ENCODE measurements at places on chromosomes 5 and 9.

DNA sequence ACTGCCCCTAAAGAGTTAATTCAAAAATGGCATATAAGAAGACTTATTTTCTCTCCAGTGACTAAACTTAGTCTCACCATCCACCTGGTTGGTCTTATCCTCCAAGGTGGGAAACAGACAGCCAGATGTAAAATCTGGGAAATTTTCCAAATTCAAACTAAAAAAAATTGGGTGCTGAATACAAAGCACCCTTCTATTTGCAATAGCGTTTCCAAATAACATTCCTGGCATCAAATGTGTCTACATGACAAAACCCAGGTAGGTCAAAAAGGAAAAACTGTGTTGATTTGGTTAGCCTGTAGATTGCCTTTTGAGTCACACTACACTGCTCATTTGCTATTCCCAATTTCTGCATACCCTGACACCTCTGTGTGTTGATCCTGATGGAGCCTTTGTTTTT lies 252.2 kb downstream of the NR2F1-AS1 start:
- no peak for DNase-seq

GRCh38 chr5:7391215-7391614 lies 4.7 kb upstream of the ADCY2 start:
- DNase-seq, result no peak

DNA sequence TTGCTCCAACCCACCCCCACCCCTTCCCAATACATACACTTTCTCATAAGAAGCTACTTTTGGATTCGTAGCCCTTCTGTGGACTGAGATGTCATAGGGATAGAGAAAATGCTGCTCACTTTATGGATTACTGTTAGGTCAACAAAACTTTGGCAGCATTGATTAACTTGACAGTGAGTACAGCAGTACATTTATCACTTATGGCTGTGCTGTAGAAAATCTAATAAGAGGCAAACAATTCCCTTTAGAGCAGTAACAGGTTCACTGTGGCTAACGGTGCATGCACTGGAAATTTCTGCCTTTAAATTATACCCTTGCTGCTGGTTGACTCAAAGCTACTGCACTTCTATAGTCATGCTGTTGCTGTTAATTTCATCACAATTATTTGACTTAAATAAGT lies 59.2 kb downstream of the PPIC start:
- DNase-seq, result no peak

DNA sequence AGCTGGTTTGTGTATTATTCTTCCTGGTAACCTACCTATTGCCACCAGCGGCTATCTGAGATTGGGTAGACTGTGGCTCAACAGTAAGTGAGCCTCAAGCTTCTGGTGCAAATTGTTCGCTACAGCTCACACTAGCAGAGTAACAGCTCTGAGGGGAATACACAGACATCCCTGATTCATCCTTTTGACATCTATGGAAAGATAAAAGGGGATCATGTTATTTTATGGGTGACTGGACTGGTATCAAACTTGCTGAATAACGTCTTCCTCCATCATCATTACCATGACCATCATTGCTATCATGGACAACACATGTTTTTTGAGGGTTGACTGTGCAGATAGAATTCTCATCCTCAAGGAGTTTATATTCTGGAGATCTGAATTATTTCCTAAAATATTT lies 129.6 kb downstream of the PIK3R1 start:
- no peak for DNase-seq

GRCh38 chr5:170632985-170633234 lies 129.1 kb downstream of the KCNIP1 start:
- no peak for DNase-seq

- peak; percentile 38 for DNase-seq
Observed at GRCh38 chr9:101487443-101487840, 46.2 kb upstream of the RNF20 start.

GRCh38 chr5:102087906-102088305 lies 208.2 kb downstream of the SLCO4C1 start:
- no peak for DNase-seq

- no peak for DNase-seq
Observed at GRCh38 chr5:170439223-170439943, 50.2 kb upstream of the KCNMB1 start.

DNA sequence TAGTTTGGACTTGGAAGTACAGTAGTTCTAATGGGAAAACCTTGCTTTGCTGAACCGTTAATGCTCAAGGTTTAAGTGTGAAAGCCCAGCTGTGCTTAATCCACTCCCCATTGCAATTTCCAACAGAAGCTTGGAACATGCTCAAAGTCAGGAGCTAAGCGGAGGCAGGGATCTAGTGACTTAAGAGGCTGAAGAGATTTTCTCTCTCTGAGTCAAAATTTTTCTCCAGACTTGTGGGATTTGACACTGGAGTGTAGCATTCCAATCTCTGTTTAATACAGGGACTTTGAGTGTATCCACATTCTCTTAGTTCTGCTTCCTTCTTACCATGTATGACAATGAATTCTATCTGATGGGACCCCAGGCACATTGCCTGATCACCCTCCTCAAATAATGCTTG lies 471.8 kb downstream of the KIF4B start:
- no peak for DNase-seq

DNA sequence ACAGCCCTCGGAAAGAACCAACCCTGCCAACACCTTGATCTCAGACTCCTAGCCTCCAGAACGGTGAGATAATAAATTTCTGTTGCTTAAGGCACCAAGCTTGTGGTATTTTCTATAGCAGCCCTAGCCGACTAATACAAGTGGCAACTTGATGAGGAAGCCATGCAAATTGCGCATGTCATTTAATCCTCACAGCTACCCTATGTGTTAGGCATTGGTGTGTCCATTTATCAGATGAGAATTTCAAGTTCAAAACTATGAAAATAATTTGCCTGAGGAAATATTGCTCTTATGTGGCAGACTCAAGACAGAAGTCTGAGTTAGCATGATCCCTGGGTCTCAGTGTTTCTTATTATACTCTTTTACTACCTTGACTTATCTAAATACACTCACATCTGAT lies 264.0 kb downstream of the PDE4D start:
- no peak for DNase-seq

- no peak for DNase-seq
Observed at GRCh38 chr5:65778126-65778525, 56.1 kb downstream of the NLN start.

DNA sequence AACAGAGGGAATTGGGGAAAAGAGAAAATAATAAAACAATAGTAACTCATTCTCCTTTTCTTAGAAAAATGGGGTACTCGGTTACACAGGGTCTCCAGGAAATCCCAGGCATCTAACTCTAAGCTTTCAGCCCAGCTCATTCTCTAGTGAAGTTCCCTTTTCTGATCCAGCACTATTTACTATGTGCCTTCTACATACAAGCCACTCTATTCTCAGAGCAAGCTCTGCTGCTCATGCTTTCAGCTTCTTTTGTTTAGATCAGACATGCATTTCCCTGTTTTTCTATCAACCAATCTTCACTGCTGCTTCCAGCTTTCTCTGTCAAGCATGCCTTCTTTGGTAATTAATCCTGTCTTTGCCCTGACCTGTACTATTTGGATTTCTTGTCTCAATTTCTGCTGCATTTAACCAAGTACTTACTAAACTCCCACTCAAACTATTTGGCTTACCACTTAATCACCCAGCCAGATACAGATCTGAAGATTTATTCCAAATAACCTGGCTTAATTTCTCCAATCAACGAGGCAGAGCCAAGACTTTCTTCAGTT lies 25.3 kb downstream of the OSMR start:
- DNase-seq, result no peak

- no peak for DNase-seq
Observed at GRCh38 chr5:1288439-1289335, 6.2 kb downstream of the TERT start.

GRCh38 chr5:106420102-106420501 lies 1250.6 kb downstream of the EFNA5 start:
- no peak for DNase-seq

- no peak for DNase-seq
Observed at GRCh38 chr5:171031977-171032376, 170.2 kb downstream of the RANBP17 start.

DNA sequence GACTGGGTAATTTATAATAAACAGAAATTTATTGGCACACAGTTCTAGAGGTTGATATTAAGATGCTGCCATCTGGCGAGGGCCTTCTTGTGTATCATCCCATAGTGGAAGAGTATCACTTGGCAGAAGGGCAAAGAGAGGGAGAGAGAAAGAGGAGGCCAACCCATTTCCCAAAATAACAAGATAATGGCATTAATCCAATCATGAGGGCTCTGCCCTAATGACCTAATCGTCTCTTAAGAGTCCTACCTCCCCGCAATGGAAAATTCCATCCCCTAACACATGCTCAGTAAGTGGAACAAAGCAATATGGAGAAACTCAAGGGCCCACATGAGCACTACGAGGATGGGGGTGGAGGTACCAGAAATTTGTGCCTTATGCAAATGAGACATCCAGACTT lies 17.6 kb upstream of the VDAC1 start:
- no peak for DNase-seq

DNA sequence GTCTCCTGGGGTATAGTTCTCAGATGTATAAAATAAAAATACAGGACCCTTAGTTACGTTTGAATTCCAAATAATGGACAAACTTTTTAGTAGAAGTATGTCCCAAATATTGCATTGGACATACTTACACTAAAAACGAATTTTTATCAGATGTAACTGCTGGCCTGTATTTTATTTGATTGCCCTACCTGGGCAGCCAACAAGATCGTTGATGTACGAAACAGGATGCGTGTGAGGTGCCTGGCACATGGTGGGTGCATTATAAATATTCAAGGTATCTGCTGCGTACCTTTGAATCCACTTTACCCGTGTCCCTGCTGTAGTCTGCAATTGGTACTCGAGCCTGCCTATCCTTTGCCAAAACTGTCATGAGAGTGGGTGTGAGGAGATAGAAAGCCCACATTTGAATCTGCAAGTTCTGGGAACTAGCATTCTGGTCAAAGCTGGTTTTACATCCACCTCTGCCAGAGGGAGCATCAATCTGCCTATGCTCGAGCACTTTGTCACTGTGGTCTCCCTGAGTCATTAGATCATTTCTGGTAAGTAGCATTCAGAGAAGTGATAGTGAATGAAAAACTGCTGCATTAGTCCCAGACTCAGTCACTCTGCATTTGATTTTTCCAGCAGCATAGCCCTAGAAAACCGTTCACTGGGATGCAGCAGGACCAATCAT lies 133.7 kb upstream of the IQGAP2 start:
- DNase-seq, result no peak

- no peak for DNase-seq
Observed at GRCh38 chr5:35538198-35538931, 79.3 kb upstream of the SPEF2 start.

DNA sequence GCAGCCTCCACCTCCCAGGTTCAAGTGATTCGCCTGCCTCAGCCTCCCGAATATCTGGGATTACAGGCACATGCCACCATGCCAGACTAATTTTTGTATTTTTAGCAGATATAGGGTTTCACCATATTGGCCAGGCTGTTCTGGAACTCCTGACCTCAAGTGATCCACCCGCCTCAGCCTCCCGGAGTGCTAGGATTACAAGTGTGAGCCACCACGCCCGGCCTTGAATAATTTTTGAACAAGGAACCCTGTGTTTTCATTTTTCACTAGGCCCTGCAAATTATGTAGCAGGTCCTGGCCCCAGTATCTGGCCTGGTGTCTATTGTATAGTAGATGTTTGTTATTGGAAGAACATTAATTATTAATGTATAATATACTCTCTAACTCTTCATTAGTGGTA lies 140.7 kb downstream of the PIK3R1 start:
- DNase-seq, result no peak

- DNase-seq, result no peak
Observed at GRCh38 chr9:97850746-97851445, 2.1 kb upstream of the FOXE1 start.

GRCh38 chr9:88049677-88050307 lies 75.5 kb upstream of the CDK20 start:
- DNase-seq, result no peak

DNA sequence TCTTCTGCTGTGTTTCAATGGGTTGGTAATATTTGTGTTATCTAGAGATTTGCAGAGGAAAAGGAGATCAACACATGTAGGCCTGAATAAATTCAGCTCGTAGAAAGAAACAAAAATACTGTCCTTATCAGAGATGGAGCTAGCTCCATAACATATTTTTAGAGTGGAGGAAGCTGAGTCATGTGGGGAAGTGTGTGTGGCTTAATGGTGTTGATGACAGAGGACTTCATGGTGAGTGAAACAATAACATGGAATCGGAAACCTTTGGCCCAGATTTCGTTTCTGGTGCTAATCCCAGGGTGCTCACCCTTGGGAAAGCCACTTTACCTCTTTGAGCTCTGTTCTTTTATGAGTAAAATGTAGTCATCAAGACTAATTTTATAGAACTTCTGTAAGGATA lies 825.0 kb downstream of the TLR4 start:
- DNase-seq, result peak; percentile 8

GRCh38 chr5:133259199-133259997 lies 207.6 kb downstream of the HSPA4 start:
- DNase-seq, result no peak

- no peak for DNase-seq
Observed at GRCh38 chr5:97854871-97855762, 672.1 kb upstream of the RIOK2 start.

- DNase-seq, result peak; percentile 76
Observed at GRCh38 chr9:38036359-38037084, 32.5 kb downstream of the SHB start.

DNA sequence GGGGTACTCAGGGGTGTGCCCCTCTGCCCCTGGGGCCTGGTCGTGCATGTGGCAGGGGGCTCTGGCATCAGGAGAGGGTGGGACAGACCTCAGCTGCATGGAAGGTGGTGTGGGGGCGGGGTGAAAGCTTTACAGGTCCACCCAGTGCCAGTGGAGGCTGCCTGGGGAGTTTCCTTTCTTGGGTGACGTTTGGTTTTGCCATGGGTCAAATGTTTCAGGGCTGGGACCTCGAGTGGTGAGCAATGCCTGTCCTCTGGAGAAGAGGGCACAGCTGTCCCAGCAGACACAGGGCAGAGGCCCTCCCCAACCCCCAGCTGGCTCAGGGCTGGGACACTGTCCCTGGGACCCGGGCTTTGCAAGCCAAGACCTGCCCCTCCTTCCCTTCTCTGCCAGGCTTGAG lies 3.6 kb downstream of the RXRA start:
- no peak for DNase-seq

Data from hematopoietic multipotent progenitor cell treated with erythropoietin and hydrocortisone succinate and interleukin-3 and kit ligand, for 6 days (in vitro differentiated cells).